Esophagus mucosa (tissue), 1 donor: ENCODE measurements at places on chromosomes 1 and 21.

GRCh38 chr1:224919508-224919907 is 10.0 kb upstream of the DNAH14 start:
- ATAC-seq: no peak

GRCh38 chr1:116024626-116025025 is 48.3 kb downstream of the SLC22A15 start:
- ATAC-seq: no peak

DNA sequence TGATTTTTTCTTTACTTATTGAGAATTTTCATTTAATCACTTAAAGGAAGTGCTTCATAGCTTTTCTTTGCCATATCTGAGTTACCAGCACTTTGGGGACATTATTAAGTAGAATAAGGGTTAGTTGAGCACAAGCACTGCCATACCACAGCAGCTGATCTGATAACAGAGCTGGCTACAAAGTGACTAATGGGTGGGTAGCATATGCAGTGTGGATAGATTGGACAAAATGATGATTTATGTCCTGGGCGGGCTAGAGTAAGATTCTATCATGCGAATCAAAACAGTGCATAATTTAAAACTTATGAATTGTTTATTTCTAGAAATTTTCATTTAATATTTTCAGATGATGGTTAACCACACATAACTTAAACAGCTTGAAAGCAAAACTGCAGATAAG is 102.2 kb upstream of the SNX7 start:
- no peak for ATAC-seq

DNA sequence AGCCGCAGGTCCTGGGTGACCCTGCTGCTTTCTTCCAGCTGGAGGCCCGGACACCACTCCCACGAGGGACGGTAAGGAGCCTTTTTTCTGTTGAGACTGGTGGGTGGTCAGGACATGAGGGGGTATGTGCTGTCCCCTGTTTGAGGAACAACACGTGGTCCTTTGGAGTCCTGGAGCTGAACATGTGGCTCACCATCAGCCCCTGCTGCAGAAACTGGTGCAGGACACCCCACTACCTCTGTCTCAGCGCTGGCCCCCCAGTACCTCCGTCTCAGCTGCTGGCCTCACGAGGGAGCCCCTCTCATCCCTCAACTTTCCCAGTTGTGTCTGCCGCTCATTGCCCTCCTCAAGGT is 34.7 kb downstream of the SLC19A1 start:
- ATAC-seq: no peak

DNA sequence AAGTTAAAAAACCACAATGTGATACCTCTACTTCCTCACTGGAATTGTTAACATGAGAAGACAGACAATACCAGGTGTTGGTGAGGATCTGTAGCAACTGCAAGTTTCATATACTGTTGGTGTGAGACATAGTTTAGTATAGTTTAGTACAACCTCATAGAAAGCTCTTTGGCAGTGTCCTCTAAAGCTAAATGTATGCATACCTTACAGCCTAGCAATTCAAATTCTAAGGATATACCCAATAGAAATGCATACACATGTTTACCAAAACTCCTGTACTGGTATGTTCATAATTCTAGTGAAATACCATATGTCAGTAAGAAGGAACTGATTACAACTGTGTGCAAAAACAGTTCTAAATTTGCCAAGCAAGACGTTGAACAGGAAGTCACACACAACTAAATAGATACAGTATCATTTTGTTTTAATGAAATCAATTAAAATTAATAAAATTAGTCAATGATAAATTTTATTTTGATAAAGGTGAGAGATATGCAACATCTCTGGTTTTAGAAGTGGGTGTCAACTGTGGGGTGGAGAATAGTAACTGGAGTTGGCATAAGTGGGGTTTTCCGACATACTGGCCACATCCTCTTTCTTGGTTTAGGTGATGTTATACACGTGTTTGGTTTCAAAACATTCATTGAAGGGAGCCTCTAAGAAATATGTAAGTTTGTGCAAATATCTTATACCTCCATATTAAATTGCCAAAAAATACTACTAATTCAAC is 450.7 kb downstream of the PTPRC start:
- no peak for ATAC-seq

DNA sequence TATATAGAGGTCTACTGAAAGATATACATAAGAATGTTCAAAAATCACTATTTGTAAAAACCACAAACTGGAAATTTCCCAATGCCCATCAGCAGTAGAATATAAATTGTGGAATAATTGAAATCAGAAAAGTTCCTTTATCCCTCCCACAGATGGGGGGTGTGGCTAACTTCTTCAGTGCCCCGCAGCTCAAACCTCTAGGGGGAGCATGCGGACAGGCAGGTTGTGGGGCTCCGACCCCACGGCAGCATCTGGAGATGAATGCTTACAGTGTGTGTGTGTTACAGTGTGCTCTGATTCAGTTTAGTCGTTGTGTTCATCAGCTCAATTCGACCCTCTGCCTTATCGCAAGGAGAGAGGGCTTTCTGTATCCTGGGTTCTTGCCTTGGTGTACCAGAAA is 262.1 kb upstream of the LRRC7 start:
- ATAC-seq: no peak

GRCh38 chr1:218693599-218693998 is 348.5 kb downstream of the TGFB2 start:
- ATAC-seq: no peak

DNA sequence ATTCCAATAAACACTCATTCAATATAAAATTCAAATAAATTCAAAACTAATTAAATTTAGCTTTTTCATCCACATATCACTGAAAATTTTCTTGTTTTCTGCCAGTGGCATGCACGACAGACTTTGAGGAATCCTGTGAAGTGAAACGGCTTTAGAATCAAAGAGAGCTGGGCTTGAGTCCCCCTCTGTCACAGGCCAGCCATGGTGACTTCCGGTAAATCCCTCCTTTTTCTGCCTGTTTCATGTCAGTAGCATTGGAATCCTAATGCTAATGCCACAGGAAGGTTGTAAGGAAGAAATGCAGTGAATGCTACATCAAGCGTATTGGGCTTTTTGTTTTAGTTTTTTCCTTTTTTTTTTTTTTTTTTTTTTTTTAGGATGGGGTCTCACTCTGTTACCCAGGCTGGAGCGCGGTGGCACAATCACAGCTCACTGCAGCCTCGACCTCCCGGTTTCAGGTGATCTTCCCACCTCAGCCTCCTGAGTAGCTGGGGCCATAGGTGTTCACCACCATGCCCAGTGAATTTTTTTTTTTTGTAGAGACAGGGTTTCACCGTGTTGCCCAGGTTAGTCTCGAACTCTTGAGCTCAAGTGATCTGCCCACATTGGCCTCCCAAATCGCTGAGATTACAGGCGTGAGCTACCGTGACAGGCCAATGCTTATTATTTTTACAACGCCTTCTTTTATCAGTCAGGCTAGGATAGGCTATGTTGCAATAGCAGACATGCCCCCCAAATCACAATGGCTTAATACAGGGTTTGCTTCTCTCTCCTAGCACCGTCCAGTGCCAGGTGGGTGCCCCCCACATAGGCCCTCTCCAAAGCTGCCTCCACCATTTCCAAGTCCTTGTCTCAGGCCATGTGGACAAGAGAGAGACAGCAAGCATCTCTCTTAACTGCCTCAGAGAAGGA is 3.6 kb upstream of the MATN1 start:
- ATAC-seq: no peak

DNA sequence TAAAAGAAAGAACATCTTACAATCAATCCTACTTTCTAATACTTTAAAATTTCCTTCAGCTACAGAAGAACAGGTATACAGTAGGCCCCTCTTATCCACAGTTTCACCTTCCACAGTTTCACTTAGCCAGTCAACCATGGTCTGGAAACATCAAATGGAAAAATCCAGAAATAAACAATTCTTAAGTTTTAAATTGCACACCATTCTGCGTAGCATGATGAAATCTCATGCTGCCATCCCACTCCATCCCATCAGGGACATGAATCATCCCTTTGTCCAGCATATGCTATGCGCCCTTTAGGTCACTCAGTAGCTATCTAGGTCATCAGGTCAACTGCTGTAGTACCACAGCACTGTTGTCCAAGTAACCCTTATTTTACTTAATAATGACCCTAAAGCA is 67.7 kb downstream of the HSF2BP start:
- no peak for ATAC-seq

- no peak for ATAC-seq
Measured at GRCh38 chr1:162110910-162111309, 41.4 kb downstream of the NOS1AP start.

- ATAC-seq: no peak
Measured at GRCh38 chr1:206676499-206676898, 8.2 kb upstream of the MAPKAPK2 start.
